ENCODE measurements at places on chromosomes 4 and X.

DNA sequence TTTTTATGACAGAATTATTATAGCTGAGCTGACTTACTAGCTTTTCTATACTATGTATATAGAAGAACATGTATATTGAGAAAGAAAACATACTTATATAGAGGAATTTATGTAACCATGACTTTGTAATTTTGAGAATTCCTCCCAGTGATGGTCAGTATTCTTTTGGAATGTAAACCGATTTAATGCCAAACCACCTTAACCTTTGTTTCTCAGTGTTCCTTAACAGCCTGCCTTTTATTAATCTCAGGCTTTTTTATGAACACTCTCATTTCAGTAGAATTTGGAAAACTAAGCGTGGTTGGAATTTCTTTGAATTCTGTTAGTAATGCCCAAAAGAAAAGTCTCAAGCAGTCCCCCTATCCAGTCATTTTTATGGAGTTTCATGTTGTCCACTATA is 47.0 kb downstream of the MOSPD2 start:
- DNase-seq = no peak

DNA sequence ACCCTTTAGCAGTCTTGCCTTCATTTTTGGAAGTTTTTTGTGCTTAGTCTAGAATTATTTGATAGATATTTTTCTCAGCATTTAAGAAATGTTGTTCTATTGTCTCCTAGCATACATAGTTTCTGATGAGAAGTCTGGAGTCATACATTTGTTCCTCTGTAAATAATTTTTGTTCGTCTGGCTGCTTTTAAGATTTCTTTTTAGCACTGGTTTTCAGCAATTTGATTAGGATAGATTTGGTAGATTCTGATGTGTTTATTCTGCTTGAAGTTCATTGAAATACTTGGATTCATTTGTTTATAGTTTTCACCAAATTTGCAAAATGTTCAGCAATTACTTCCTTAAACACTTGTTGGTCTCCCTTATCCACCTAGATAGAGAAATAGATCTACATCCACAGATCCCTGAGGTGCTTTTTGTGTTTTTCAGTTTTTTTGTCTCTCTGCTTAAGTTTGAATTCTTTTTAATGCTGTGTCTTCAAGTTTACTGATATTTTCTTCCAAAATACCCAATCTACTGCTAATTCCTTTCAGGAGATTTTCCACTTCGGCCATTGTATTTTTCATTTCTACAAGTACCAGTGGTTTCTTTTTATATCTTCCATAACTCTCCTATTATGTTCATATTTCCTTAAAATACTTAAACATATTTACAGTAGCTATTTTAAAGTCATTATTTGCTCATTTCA is 64.9 kb downstream of the ABLIM2 start:
- no peak for DNase-seq

DNA sequence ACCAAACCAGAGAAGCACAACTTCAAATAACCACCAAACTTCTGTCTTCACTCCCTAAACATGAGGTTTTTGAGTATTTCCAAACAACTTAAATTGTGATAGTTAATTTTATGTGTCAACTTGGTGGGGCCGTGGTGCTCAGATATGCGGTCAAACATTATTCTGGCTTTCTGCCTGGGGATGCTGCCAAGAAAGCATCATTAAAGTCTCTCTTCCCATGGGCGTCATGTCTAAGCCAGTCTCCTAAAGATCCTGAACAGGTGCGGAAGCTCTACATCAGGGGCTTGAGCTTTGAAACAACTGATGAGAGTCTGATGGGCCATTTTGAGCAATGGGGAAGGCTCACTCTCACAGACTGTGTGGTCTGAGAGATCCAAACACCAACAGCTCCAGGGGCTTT is 24.1 kb upstream of the SOD3 start:
- DNase-seq = no peak

GRCh38 chr4:76251441-76252270 is at the start of gene FAM47E:
Gene FAM47E, plus strand, starts transcription at chr4:76251721. Its CDS starts 26 bp downstream, at chr4:76251747.
- DNase-seq = peak; percentile 6

DNA sequence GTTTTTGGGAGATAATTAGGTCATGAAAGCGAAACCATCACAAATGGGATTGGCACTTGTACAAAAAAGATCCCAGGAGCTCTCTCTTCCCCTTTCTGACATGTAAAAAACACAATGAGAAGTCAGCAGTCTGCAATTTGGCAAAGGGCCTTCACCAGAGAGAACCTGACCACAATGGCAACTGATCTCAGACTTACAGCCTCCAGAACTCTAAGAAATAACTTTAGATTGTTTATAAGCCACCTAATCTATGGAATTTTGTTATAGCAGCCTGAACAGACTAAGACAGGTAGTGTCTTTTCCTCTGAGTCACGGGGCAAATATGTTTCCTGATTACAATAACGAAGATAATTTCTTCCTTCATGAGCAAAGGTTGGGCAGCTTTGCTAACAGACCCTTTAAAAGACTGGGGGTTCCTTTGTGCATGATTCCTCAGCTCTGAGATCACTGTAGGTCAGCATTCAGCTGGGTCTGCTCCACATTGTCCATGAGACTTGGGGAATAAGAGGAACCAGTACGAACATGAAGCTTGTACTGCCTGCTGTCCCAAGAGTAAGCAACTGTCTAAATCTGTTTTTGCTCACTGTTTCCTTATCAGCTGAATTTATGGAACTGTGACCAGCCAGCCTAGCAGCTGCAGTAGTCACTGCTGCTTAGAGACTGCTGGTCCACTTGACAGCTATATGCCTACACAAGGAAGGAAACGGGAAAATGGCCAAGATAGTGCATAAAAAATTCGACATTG is 191.6 kb downstream of the ANAPC10 start:
- DNase-seq = no peak

- no peak for DNase-seq
These were observed 160.3 kb downstream of the ANK2 start for GRCh38 chr4:113209652-113210320.

- no peak for DNase-seq
These were observed 61.7 kb upstream of the RELL1 start for GRCh38 chr4:37747772-37748330.

- peak; percentile 68 for DNase-seq
These were observed 1.2 kb downstream of the BCOR start for GRCh38 chrX:40096395-40097091.

- DNase-seq = no peak
These were observed 1114.7 kb upstream of the PABPC4L start for GRCh38 chr4:135316266-135316779.

GRCh38 chr4:159607809-159608208 is 504.9 kb downstream of the RAPGEF2 start:
- DNase-seq = no peak

DNA sequence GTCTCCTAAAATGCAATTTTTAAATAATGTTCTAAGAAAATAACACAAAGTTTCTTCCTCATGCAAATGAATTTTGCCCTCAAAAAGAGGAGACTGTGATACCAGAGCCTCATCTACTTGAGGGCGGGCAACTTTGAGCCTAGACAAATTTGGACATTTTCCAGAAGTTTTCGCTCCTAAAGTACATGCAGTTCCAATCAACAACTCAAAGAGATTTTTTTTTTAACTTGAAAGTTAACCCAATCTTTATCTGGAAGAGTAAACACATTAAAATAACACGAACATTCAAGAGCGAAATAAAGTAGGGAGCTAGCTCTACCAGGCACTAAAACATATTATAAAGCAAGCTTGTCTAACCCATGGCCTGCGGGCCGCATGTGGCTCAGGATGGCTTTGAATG is 29.4 kb upstream of the FBXW7 start:
- DNase-seq = no peak

GRCh38 chr4:3704669-3705068 is 61.5 kb upstream of the ADRA2C start:
- no peak for DNase-seq

GRCh38 chrX:31384471-31384870 is 312.6 kb upstream of the FTHL17 start:
- no peak for DNase-seq

GRCh38 chr4:109207061-109207460 is 95.4 kb downstream of the COL25A1 start:
- no peak for DNase-seq

- DNase-seq = no peak
These were observed 552 bp downstream of the PIM2 start for GRCh38 chrX:48918301-48918642.

DNA sequence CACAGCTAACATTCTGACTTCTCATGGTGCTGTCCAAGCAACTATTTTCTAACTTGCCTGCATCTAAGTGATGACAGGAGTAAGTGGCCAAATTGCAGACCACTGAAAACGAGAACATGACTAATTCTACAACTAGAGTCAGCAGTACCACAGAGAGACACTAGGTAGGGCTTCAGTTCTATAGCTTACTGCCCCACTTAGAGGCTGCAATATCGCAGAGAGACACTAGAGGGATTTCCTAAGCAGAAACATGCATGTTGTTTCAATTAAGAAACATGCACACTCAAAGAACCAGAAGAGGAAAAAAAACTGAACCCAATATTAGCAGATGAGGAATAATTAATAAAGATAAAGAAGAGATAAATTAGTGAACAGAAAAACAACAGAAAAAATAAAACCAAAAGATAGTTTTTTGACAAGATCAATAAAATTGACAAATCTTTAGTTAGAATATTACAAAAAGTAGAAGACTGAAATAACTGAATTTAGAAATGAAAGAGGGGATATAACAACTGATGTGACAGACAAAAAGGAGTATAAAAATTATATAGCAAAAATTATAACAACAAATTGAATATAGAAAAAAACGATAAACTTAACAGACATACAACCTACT is 100.8 kb downstream of the SPIN4 start:
- peak; percentile 6 for DNase-seq

- DNase-seq = no peak
These were observed 72.7 kb downstream of the ANXA10 start for GRCh38 chr4:168164915-168165548.

DNA sequence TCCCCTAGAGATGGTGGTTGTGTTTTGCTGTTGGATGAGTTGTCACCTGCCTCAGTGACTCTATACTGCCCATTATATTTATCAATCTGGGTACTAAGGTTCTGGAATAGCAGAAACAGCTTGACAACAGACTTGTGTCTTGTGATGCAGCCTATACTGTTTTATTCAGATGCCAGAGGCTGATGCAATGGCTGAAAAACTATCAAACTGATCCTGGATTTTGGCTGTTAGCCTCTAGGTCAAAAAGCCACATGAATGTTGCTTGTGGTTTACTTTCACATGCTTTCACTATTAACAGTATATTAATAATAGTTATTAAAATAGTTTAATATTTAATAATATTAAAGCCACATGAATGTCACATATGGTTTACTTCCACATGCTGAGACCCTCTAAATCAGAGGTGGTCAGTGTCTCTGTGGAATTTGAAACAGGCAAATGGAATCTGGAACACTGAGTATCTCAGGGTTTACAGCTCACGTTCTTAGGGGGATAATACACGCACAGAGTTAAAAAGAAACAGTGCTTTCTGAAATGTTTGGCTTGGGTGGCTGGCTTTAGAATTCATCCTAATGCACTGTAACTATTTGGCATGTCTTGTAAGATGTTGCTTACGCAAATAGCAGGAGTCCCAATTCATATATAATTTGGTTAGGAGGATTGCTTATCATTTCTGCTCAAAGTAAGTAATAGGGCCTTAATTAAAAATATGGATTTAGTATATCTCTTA is 82.5 kb upstream of the LCORL start:
- no peak for DNase-seq

- DNase-seq = no peak
These were observed 389.7 kb upstream of the NR3C2 start for GRCh38 chr4:148831945-148832344.

DNA sequence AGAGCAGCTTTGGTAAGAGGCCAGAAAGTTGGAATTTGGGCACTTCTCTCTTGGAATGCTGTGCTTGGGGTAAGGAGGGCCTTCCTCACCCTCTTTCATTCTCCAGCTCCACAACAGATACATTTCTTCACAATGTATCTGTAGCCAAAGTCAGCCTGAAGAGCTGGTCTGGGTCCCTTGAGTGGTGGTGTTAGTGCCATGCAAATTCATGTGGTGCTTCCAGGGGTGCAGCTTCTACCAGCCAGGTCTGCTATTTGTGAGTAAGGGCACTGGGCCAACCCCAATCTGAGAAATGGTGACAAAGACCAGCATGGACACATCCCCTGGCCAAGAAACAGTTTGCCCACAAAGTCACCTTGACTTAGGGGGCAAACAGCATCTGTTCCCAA is 17.8 kb downstream of the AMER1 start:
- no peak for DNase-seq

DNA sequence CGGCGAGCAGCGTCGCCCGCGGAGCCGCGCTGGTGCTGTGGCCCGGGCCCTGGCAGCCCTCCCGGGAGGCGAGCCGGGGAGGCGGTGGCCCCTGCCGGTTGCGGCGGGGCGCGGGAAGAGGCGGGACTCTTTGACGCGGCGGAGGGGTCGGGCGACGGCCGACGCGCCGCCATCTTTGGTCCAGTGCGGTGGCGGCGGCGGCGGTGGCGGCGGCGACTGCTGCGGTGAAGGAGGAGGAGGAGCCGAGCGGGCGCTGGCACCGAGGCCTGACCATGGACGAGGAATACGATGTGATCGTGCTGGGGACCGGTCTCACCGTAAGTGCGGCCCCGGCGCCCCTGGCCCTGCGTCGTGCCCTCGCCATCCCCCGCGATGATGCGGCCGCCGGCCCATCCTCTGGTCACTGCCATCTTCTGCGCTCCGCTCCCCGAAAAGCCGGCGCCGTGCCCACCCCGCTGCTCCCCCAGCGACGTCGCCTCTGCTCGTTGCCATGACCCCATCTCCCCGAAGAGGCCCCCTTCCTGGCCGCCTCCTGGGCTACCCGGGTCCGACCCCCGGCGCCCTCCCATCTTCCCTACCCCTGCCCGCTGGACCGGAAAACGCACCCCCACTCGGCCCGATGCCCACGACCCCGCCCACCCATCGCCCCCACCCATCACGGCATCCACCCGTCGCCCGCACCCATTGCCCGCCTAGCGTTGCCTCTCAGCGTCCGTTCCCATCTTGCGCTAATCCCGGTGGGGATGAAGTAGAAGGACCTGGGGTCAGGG is at the start of gene GDI1:
TSS of gene GDI1 (plus strand) at position 172 of the 770 bp plus-strand sequence. CDS start at position 273, 101 bp downstream.
- DNase-seq = peak; percentile 48

DNA sequence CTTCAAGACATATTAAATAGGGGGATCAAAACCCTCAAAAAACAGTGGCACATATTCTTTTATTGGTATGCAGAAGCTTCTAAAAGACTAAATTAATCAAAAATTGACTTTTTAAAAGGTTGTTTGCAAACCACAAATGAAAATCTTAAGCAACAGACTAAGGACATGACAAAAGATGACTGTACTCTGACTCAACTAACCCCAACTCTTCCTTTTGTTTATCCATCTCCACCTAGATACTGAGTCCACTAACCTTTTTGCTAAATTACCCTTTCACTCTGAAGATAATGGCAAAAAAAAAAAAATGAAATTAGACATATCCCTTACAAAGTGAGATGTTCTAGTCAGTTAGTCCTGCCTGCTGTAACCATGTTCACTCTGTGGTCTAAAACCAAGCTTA is 91.6 kb upstream of the NLRP2B start:
- no peak for DNase-seq

GRCh38 chrX:41580423-41581064 is 108.2 kb upstream of the GPR34 start:
- no peak for DNase-seq
